Endothelial cell (in vitro differentiated cells): ENCODE measurements at places on chromosomes 1 and 21. TPM values are rescaled to one million over a fixed set of nuclear protein-coding genes. Genes with fewer than 3 reads are reported as not detected.

- DNase-seq = no peak
Observed at GRCh38 chr1:246067432-246068216, 439.5 kb downstream of the SMYD3 start.

DNA sequence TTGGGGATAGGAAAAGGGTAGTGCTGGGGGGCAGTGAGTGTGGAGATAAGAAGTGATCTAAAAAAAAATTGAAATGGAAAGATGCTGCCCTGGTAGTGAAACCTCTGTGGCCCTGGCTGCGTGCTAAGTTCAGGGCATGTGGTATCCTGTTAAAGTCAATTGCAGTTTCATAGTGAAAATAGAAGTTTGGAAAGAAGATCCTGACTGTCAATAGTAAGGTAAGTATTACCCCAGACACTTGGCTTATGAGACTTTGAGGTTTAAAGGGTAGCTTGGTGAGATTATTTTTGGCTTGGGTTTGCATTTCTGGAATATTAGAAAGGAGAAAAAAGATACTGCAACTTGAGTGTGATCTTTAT, 6.8 kb downstream of the ARID1A start:
- DNase-seq = no peak

FLG2 gene
- total RNA-seq = not detected

AGL gene
- total RNA-seq = 26.7 TPM

DNA sequence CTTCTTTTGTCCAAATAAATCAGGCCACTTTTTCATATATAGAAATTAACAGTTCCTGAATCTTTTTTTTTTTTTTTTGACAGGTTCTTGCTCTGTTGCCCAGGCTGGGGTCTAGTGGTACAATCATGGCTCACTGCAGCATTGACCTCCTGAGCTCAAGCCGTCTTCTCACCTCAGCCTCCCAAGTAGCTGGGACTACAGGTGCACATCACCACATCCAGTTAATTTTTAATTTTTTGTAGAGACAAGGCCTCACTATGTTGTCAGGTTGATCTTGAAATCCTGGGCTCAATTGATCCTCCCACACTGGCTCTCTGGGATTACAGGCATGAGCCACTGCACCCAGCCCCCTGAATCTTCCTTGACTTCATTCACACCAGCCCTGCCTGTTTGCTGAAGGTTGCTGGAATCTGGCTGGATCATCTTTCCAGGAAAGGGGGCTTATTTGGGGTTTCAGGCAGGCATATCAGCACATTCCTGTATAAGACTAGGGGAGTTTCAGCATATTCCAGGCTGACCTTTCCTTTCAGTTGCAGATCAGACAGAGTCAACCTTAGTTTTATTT, 78.2 kb upstream of the ARHGAP29 start:
- no peak for DNase-seq

DNA sequence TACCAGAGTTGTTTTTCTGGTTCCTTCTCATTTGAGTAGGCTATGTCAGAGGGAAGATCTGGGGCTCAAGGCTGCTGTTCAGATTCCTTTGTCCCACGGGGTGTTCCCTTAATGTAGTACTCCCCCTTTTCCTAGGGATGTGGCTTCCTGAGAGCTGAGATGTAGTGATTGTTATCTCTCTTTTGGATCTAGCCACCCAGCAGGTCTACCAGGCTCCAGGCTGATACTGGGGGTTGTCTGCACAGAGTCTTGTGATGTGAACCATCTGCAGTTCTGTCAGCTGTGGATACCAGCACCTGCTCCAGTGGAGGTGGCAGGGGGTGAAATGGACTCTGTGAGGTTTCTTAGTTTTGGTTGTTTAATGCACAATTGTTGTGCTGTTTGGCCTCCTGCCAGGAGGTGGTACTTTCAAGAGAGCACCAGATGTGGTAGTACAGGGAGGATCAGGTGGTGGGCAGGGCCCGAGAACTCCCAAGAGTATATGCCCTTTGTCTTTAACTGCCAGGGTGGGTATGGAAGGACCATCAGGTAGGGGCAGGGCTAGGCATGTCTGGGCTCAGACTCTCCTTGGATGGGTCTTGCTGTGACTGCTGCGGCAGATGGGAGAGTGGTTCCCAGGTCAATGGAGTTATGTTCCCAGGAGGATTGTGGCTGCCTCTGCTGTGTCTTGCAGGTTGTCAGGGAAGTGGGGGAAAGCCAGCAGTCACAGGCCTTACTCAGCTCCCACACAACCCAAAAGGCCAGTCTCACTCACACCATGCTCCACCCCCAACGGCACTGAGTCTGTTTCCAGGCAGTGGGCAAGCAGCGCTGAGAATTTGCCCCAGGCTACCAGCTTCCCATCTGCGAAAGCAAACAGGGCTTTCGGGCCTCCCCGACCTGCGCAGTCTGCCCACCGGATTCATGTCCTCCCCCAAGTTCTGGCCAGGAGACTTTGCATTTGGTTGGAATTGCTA, 64.2 kb downstream of the SERINC2 start:
- no peak for DNase-seq

ZFP69B gene
- total RNA-seq = 4.0 TPM

- no peak for DNase-seq
Observed at GRCh38 chr1:101376121-101377083, 139.6 kb downstream of the S1PR1 start.

HFM1 gene
- total RNA-seq = 2.5 TPM
